ENCODE measurements at places on chromosomes 3 and 15.
A peak's percentile ranks its signal among the peaks of the same experiment; 100 is the strongest.

GRCh38 chr3:67239353-67239752 is 241.2 kb downstream of the KBTBD8 start:
- no peak for DNase-seq

GRCh38 chr15:64703632-64703959 is 71.8 kb downstream of the RBPMS2 start:
- DNase-seq = no peak

GRCh38 chr15:36484038-36484778 is 95.2 kb upstream of the CDIN1 start:
- DNase-seq = no peak

GRCh38 chr3:183158551-183159006 is 4.0 kb downstream of the LAMP3 start:
- DNase-seq = no peak

GRCh38 chr3:61372723-61373122 is 121.5 kb upstream of the FHIT start:
- DNase-seq = no peak

DNA sequence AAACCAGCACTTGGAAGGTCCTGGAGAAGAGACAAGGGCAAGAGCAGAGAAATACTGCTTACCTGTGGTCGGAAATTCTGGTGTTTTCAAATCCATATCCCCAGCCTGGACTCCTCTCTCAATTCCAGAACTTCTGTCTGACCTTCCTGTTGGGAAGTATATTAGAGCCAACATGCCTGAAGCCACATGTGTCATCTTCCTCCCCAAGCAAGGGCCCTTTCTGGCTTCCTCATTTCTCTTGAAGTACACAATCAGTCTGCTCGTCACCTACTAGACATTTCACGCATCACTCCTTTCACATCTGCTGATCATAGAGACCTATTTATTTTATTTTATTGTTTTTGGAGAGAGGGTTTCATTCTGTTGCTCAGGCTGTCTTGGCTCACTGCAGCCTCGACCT is 8.4 kb downstream of the PARP14 start:
- no peak for DNase-seq

GRCh38 chr3:102571720-102572384 is 137.0 kb downstream of the ZPLD1 start:
- no peak for DNase-seq

- no peak for DNase-seq
These were observed 87.6 kb downstream of the LRIG1 start for GRCh38 chr3:66413151-66413751.

GRCh38 chr3:171459942-171460724 is at the start of gene TNIK:
Gene TNIK (minus strand): TSS chr3:171460405. CDS start chr3:171460063, 342 bp downstream.
- DNase-seq = peak; percentile 91

DNA sequence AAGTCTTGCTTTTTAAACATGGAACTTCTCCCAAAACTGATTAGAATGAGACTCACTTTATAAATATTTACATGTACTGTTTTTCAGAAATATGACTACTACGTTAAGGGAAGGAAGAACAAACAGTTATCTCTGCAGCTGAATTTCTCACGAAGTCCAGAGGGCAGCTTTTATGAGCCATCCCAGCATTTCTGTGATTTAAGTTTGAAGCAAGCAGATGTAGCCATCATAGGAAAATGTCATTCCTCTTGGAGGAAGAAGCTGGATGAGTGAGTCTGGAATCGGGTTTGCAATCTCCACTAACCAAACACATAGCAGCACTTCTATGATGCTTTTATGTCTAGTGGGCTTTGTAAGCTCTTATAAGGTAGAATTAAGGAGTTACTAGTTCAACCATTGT is 53.7 kb downstream of the SCN11A start:
- no peak for DNase-seq

GRCh38 chr3:61358364-61358763 is 107.1 kb upstream of the FHIT start:
- DNase-seq = no peak

DNA sequence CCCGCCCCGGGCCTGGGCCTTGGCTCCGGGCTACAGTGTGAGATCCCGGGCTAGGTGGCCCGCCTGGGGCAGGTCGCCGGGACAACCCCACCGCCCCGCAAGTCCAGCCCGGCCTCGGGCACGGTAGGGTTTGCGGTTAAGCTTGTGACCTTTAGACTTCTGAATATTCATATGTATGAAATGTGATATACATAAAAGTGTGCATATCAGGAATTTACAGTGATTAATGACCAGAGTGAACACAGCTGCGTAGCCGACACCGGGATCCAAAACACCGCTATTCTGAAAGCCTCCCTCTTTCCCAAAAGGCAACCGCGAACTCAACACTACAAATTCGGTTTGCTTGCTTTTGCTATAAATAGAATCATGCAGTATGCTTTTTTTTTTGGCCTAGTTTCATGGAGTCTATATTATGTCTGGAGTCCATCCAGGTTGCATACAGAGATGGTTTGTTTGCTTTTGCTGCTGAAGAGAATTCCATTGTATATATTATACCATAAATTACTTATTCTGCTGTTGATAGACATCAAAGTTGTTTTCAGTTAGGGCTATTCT is 636 bp upstream of the SNRPA1 start:
- DNase-seq = no peak
